ENCODE measurements at places on chromosomes 3 and 15.

DNA sequence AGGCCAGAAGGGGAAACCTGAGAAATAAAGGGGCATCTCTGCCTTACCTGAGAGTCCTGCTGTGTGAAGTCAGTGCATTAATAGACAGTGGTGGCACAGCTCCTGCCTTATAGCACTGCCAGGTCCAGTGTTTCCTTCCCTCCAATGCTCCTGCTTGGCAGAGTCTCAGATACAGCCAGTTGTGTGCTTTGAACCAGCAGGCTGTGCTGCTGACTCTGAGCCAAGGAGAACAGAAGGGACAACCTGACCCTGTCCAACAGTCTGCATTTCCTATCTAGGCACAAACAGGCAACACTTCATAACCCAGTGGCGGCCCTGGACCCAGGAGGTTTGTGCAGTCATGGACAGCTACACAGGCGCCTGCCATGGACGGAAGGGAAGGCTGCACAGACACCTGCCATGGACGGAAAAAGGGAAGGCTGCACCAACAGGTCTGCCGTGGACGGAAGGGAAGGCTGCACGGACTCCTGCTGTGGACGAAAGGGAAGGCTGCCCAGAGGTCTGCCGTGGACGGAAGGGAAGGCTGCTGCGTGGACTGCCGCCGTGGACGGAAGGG lies 33.9 kb upstream of the PLXNA1 start:
- no peak for DNase-seq

GRCh38 chr15:91126080-91126479 lies 26.0 kb downstream of the SV2B start:
- no peak for DNase-seq

- no peak for DNase-seq
Measured at GRCh38 chr15:67822537-67823313, 2.6 kb upstream of the SKOR1 start.

GRCh38 chr15:80179935-80180334 lies 27.1 kb downstream of the FAH start:
- no peak for DNase-seq

GRCh38 chr3:153596401-153596800 lies 434.4 kb downstream of the RAP2B start:
- no peak for DNase-seq

DNA sequence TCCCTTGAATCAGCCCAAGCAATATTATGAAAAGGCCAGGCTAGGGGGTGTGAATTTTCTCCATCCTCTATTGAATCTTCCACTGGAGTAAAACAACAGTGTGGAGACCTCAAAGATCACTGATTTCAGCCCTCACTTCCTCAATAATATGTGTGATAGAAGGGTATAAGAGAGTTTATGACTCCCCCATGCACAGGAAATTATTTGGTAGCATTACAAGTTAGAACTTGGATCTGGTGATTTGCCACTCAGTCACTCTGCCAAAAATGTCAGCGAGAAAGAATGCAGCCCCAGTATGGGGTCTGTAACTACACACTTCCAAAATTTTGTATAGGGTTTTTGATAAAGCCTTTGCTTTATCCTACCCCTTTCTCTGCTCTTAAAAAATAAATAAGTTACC lies 81.0 kb upstream of the KCNMB2 start:
- DNase-seq, result no peak

Measured in COLO829 (cell line).